ENCODE measurements at places on chromosomes 4 and X.
A peak's percentile ranks its signal among the peaks of the same experiment; 100 is the strongest.

DNA sequence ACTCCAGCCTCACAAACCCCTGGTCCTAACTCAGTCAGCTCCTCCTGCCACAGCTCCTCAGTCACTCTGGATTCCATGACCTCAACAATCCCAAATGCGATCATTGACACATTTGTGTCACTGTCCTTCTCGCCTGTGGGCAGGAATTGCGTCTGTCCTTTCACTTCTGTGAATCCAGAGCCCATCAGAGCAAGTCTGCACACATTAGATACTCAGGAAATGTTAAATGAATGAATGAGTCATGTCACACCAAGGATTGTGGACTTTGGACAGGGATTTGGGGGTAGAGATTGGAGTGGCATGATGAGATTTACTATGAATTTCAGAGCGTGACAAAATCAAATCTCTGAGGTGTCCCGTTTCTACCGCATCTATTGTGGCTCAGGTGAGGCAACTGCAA lies 11.8 kb upstream of the CLDN24 start:
- DNase-seq = peak; percentile 21

- no peak for DNase-seq
Measured at GRCh38 chrX:636981-637659, 6.5 kb downstream of the SHOX start.

DNA sequence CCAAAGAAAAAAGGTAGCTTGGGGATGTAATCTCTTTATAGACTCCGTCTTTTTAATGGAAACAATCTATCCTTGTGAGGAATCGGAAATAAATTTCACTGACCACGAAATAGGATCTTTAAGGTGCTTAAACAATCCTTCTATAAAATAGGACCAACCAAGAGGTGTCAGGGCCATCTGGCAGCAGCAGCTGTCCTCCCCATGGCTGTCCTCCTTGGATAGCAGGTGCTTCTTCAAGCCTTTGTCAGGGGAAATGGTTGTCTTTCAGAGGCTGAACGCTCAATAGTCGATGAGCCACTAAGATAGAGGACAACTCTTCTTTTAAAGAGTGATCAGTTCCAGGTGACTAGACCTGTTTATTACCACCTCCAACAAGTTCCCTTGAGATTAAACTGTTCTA lies 231.0 kb downstream of the ADGRL3 start:
- DNase-seq = no peak

- DNase-seq = no peak
Measured at GRCh38 chr4:121053601-121054143, 18.7 kb downstream of the NDNF start.

GRCh38 chr4:42710329-42710728 lies 53.4 kb upstream of the ATP8A1 start:
- DNase-seq = no peak

DNA sequence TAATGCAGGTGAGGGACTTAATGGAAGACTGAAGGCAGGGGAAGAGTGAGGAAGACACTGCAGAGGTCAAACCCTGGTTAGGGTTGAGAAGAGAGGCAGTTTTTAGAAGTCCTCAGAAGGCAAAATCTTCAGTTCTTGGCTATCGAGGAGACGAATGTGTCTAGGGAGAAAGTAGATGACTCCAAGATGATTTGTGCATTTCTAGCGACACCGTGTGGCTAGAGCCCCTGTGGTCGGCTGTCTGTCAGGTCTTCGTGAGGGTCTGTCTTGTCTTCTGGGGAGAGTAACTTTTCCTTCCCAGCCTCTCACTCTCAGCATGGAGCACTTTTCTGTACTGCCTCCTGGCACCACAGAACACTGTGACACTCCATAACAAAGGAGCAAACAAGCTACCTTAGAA lies 458.1 kb downstream of the STIM2 start:
- DNase-seq = peak; percentile 18

DNA sequence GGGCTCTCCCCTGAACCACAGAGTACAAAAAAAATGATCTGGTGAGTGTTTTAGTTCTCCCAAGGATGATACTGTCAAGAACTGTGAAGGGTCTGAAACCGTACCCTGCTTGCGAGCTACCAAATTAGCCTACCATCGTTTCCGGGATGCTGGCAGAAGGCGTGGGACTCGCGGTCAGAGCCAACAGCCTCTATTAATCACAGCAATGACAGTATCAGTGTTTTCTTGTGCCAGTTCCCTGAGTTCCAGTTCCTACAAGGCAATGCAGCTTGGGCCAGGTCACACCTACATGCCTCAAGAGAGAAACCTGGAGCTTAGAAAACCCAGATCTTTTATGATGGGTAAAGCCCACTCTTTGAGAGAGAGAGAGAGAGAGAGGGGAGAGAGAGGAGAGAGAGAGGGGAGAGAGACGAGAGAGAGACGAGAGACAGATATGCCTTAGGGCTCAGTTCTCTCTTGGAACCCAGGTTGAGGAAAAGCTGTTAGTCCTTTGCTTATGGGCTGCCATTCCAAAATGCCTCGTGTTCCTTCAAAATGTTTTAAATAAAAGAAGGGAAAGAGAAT lies 327.8 kb downstream of the ARHGAP10 start:
- no peak for DNase-seq

- DNase-seq = peak; percentile 14
Measured at GRCh38 chr4:88008122-88008742, 797 bp downstream of the PKD2 start.

GRCh38 chrX:13493659-13494058 lies 75.7 kb upstream of the EGFL6 start:
- DNase-seq = no peak
